Thymus (tissue), 14 donors: ENCODE measurements at places on chromosomes 13 and 19. TPM values are rescaled to one million over a fixed set of nuclear protein-coding genes. Genes with fewer than 3 reads are reported as not detected.

MARCHF2 gene
- 24.5 TPM for total RNA-seq

- no peak for DNase-seq
Measured at GRCh38 chr13:39967199-39967959, 311.9 kb downstream of the COG6 start.

DNA sequence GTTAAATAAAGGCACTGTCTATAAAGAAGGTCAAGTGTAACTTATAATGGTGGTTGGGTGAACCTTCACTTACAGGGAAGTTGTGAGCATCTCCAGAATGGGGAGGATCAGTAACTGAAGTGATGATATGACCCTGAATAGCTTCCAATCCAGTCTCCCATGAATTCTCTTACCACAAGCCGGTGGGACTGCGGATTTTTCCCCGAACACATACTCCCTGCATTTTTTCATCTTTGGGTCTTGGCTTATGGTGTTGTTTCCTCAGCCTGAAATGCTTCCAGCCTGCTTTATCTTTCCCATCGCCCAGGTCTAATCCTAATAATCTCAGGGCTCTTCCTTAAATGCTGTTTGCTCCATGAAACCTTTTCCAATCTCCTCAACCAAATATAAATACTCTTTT is 2.0 kb upstream of the CSNK1A1L start:
- DNase-seq = no peak

DNA sequence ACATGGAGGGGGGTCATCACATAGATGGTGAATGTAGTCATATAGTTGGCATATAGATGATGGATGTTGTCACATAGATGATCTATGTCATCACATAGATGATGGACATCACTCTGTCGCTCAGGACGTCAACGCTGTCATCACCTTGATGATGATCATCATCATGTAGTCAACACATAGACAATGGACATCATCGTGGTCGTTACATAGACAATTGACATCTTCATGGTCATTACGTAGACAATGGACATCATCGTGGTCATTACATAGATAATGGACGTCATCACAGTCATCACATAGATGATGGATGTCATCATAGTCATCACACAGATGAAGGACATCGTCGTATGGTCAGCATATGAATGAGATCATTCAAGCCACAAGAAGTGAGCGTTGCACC is 28.6 kb upstream of the SLC15A1 start:
- no peak for DNase-seq

DNA sequence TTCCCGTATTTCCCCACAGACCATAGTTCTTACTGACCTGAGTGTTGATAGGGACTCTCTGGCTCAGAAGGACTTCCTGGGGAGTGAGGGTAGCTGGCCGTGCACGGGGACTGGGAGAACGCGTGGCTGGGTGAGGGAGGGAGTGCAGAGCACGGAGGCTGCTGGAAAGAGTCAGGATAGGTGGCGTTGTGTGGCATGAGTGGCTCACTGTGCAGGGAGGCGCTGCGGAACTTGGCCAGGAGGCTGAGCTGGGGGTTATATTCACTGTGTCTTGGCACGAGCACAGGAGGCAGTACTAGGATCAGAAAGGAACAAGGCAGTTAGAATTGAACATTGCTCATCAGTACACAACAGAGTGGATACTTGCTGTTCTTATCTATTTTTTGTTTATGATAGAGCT is 47.4 kb downstream of the SMAD9 start:
- DNase-seq = no peak

- DNase-seq = no peak
Measured at GRCh38 chr19:19643158-19644053, at the start of gene GMIP. TSS of gene GMIP (minus strand) at chr19:19643657. CDS start at chr19:19643529, 128 bp downstream.
